ENCODE measurements at places on chromosomes 2 and 18. TPM values are rescaled to one million over a fixed set of nuclear protein-coding genes. Genes with fewer than 3 reads are reported as not detected.

- no peak for DNase-seq
- H3K4me1 ChIP-seq = peaks cover 21% of the 10 kb centered on the region
- no peak overlapping the region for H3K27ac ChIP-seq
- H3K4me3 ChIP-seq = no peak overlapping the region
- peaks cover 4% of the 10 kb centered on the region for H3K36me3 ChIP-seq
- H3K27me3 ChIP-seq = peaks cover 34% of the 10 kb centered on the region
Measured at GRCh38 chr2:12314127-12314760, 402.5 kb upstream of the TRIB2 start.

DNA sequence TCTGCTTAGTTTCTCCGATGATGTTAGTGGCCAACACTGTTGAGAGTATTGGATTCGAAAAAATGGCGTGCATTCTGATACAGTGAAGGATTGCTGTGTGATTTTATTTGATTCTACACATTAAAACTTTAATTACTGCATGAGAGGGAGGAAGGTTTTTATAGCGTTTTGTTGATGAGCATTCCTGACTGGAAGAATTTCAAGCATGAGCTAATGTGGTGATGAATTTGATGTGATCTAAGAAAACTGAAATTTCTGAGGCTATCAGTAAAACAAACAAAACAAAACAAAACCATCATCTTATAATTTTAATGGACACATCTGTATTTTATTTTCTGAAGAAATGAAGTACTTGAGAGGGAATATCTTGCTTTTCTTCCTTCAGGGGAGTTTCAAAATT is 59.6 kb downstream of the ITGB6 start:
- no peak overlapping the region for H3K4me3 ChIP-seq
- no peaks in the 10 kb centered on the region for H3K4me1 ChIP-seq
- H3K27me3 ChIP-seq = peaks cover 13% of the 10 kb centered on the region
- H3K27ac ChIP-seq = no peak overlapping the region

DNA sequence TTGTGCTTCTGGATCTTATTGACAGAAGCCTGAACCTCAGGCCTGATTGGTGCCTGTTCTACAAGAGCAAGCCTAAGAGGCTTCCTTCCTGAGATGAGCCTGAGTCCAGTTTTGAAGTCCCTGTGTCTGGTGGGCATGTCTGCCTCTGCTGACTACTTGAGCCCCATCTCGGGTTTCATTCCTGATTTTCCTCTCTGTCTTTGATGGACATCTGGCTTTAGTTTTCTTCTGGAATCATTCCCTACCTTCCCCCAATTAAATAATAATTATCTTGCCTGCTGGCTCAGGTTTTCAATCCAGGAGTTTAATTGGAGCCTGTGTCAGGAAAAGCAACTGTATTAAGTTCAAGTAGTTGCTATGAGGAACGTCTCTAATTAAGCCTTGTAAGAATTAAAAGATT is 135.5 kb upstream of the MC4R start:
- H3K27ac ChIP-seq = no peak overlapping the region
- H3K36me3 ChIP-seq = no peaks in the 10 kb centered on the region
- no peaks in the 10 kb centered on the region for H3K4me1 ChIP-seq
- no peaks in the 10 kb centered on the region for H3K27me3 ChIP-seq
- no peak for DNase-seq
- no peak overlapping the region for H3K4me3 ChIP-seq

GRCh38 chr2:39095624-39096023 is 25.2 kb downstream of the SOS1 start:
- DNase-seq = no peak
- no peaks in the 10 kb centered on the region for H3K36me3 ChIP-seq
- H3K4me1 ChIP-seq = peaks cover 47% of the 10 kb centered on the region
- H3K27ac ChIP-seq = peak overlapping the region; percentile 44

DNA sequence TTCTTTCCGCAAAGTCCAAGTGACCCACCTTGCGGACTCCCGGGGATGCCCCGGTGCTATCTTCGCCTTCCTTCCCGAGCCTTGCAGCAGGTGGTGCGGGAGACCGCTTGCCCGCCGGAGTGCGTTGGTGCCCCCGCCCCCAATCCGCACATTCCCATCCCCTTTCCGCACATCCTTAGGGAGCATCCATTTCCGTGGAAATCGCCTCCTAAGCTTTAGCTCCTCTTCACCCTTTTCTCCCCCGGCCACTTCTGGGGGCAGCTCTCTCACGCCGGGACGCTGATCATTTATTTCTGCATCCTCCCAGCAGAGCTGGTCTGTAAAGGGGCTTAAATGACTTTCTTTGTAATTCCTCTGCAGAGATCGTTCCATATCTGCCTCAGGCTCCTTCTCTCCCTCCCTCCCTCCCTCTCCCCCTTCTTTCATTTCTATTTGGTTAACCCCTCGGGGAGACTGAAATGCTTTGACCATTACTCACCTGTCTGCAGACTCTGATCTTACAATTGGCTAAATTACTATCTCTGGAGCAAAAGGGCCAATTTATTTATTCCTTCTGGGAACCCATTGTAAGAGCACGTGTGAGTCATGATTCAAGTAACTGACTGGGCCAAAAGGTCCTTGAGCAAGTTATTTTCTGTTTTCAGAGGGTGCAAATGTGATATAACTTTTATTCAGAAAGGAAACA is 1.3 kb upstream of the LYPD1 start:
- no peak overlapping the region for H3K27ac ChIP-seq
- H3K27me3 ChIP-seq = peaks cover 14% of the 10 kb centered on the region
- no peak for DNase-seq
- H3K4me1 ChIP-seq = no peaks in the 10 kb centered on the region
- H3K4me3 ChIP-seq = no peak overlapping the region

DNA sequence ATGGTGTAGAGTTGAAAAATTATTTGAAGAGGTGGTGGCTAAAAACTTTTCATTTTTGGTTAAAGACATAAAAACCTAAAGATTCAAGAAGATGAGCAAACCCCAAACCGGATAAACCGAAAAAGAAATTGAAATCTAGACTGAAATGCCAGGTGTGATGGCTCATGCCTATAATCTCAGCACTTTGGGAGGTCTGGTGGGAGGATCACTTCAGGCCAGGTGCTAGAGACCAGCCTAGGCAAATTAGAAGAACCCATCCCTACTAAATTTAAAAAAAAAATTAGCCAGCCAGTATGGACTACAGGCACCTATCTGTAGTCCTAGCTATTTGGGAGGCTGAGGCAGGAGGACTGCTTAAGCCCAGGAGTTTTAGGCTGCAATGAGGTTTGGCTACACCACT is 126.9 kb downstream of the BAZ2B start:
- no peaks in the 10 kb centered on the region for H3K36me3 ChIP-seq
- H3K4me3 ChIP-seq = no peak overlapping the region
- peaks cover 9% of the 10 kb centered on the region for H3K4me1 ChIP-seq
- no peak for DNase-seq

DNA sequence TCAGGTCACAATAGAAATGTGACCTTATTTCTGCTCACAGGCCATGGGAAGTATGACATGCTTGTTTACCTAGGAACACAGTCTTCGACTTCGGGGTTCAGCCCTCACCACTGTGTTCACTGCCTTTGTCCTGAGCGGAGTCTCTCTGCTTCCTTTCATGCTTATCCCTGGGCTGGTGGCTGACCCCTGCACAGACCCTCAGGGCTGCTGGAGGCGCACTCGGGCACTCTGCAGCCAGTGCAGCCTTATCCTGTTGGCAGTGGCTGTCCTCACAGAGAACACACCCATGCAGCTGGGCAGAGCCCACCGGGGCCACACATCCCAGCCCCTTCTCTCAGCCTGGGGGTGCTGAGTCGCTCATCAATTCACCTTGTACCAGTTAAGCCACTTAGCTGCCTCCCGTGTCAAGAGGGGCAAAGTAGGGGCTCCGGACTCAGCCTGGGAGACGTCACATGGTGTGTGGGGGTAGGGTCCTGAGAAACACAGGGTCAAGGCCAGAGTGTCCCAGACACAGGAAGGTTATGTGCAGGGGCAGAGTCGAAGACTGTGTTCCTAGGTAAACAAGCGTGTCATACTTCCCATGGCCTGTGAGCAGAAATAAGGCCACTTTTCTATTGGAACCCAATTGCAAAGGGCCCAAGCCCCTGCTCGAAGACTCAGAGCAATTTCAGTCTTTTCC is 107.5 kb downstream of the FAM210A start:
- peaks cover 41% of the 10 kb centered on the region for H3K4me1 ChIP-seq
- no peak for DNase-seq
- peak overlapping the region; percentile 47 for H3K27ac ChIP-seq
- no peak overlapping the region for H3K4me3 ChIP-seq
- H3K36me3 ChIP-seq = no peaks in the 10 kb centered on the region
- no peaks in the 10 kb centered on the region for H3K27me3 ChIP-seq

- DNase-seq = no peak
- peaks cover 24% of the 10 kb centered on the region for H3K27me3 ChIP-seq
- no peak overlapping the region for H3K27ac ChIP-seq
- no peaks in the 10 kb centered on the region for H3K36me3 ChIP-seq
- H3K4me1 ChIP-seq = no peaks in the 10 kb centered on the region
Measured at GRCh38 chr2:174951745-174952144, 53.4 kb downstream of the CHN1 start.

GRCh38 chr2:62334009-62334408 is 138.1 kb downstream of the B3GNT2 start:
- H3K27ac ChIP-seq = no peak overlapping the region
- DNase-seq = no peak
- no peaks in the 10 kb centered on the region for H3K27me3 ChIP-seq
- H3K4me3 ChIP-seq = no peak overlapping the region
- H3K4me1 ChIP-seq = peaks cover 16% of the 10 kb centered on the region
- H3K36me3 ChIP-seq = no peaks in the 10 kb centered on the region

GRCh38 chr2:235611756-235612155 is 117.9 kb downstream of the AGAP1 start:
- H3K4me1 ChIP-seq = no peaks in the 10 kb centered on the region
- H3K27me3 ChIP-seq = peaks cover 9% of the 10 kb centered on the region
- no peaks in the 10 kb centered on the region for H3K36me3 ChIP-seq

DNA sequence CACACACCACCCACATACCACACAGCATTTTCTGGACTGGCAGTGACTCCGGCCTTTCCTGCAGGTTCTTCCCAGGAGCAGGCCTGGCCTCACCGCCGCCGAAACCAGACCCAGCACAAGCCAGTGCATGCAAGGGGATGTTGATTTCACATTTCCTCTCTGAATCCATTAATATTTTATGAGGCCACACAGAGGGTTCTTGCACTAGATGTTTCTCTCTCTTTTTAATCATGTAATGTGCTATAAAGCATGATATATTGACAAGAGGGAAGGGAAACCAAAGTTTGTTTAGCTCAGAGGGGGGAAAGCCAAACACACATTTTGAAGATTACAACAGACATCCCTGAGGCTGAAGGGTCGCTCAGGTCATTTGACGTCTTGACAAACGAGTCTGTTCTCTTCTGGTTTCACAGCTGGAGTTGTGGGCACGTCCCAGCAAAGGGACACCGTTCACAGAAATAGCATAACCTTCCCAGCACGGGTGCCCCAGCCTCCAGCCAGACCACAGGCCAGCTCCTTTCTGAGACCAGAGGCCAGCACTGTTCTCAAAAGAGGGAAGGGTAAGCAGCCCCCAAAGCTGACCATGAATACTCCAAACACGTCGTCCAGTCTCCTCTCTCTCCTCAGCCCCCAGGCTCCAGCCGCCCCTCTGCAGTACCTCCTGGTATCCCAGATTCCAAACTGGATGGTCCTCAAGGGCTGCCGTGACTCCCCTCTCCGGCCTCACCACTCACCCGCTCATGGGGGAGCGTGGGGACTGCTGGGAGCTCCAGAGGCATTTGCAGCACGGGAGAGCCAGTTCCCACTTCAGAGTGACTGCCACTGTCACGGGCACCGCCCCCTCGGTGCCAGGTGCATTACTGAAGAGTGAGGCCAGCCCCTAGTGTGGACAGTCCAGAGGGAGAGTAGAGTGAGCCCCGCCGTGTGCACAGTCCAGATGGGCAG is 340.3 kb upstream of the SALL3 start:
- no peak overlapping the region for H3K27ac ChIP-seq
- peaks cover 12% of the 10 kb centered on the region for H3K36me3 ChIP-seq

DNA sequence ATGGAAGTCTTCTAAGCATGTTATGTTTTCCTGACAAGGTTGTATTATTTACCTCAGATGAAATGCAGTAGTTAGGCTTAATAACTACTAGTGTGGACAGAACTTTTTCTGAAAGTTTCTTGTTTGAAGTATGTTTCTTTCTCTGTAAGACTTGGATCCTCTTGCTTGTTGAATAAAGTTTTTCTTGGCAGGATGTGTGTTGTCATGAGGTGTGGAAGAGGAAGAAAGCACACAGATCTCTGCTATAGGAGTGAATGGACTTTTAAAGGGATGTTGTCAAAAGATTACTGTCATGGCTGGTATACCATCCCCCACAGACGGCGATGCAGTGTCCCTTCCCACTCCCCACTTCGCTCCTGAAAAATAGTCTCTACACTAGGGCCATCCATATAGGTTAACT is 2.6 kb downstream of the CAB39 start:
- no peaks in the 10 kb centered on the region for H3K27me3 ChIP-seq
- no peak for DNase-seq
- peak overlapping the region; percentile 98 for H3K4me3 ChIP-seq
- peaks cover 69% of the 10 kb centered on the region for H3K4me1 ChIP-seq
- peak overlapping the region; percentile 82 for H3K27ac ChIP-seq

DNA sequence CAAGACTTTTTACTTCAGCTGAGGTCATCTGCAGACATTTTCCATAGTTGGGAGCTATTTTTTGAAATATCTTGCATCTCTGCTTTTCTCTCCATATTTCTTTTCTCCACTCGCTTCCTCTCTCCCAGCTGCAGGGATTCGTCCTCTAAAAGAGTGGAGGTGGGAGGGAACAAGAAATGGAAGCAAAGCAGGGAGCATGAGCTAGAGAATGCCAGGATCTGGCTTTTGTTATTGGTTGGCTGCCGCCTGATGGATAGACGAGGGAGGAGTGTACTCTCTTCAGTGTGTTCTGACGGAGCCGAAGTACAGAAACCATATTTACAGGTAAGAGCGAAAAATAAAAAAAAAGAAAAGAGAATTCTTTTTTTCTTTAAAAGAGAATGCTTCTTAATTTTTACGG is at the start of gene CSRNP3:
Gene CSRNP3 (plus strand): TSS at position 282 of the 400 bp plus-strand sequence. CDS start 125,368 bp downstream, outside the sequence.
- no peaks in the 10 kb centered on the region for H3K4me1 ChIP-seq
- no peaks in the 10 kb centered on the region for H3K36me3 ChIP-seq
- H3K4me3 ChIP-seq = no peak within 1 kb of the TSS
- peaks cover 2% of the 10 kb centered on the region for H3K27me3 ChIP-seq
- DNase-seq = no peak

- no peak overlapping the region for H3K27ac ChIP-seq
- no peak for DNase-seq
- H3K4me3 ChIP-seq = no peak overlapping the region
- peaks cover 5% of the 10 kb centered on the region for H3K27me3 ChIP-seq
- H3K4me1 ChIP-seq = no peaks in the 10 kb centered on the region
Measured at GRCh38 chr2:159941729-159942128, 120.7 kb downstream of the PLA2R1 start.

GRCh38 chr2:200968735-200969134 is 5.3 kb upstream of the ORC2 start:
- DNase-seq = no peak
- peaks cover 9% of the 10 kb centered on the region for H3K36me3 ChIP-seq
- H3K27me3 ChIP-seq = no peaks in the 10 kb centered on the region
- H3K27ac ChIP-seq = no peak overlapping the region
- H3K4me1 ChIP-seq = peaks cover 28% of the 10 kb centered on the region

GRCh38 chr2:96106991-96107707 is 9.2 kb downstream of the ADRA2B start:
- H3K36me3 ChIP-seq = no peaks in the 10 kb centered on the region
- H3K27me3 ChIP-seq = no peaks in the 10 kb centered on the region
- H3K4me1 ChIP-seq = no peaks in the 10 kb centered on the region
- DNase-seq = peak; percentile 44

- peaks cover 6% of the 10 kb centered on the region for H3K36me3 ChIP-seq
- no peak for DNase-seq
- H3K27me3 ChIP-seq = no peaks in the 10 kb centered on the region
- peak overlapping the region; percentile 87 for H3K4me3 ChIP-seq
- peaks cover 22% of the 10 kb centered on the region for H3K4me1 ChIP-seq
Measured at GRCh38 chr2:171320208-171320621, 113.6 kb downstream of the METTL8 start.

CYTIP gene
- total RNA-seq = 755 TPM

ABCB11 gene
- total RNA-seq = 0.06 TPM

TRIM54 gene
- 0.28 TPM for total RNA-seq

USP34 gene
- total RNA-seq = 125 TPM

ANKRD62 gene
- total RNA-seq = not detected

KCNG2 gene
- total RNA-seq = not detected

SOX11 gene
- total RNA-seq = not detected

GPAT2 gene
- total RNA-seq = 10.9 TPM

Measured in natural killer cell treated with Interleukin-12 subunit alpha and Interleukin-12 subunit beta and Interleukin-15 and Interleukin-18, amount 100 ng/mL, for 72 hours (primary cell).